ENCODE measurements at places on chromosomes 13 and 19. TPM values are rescaled to one million over a fixed set of nuclear protein-coding genes. Genes with fewer than 3 reads are reported as not detected.

ZIK1 gene
- 29.2 TPM for total RNA-seq

RDH8 gene
- not detected for total RNA-seq

KMT2B gene
- total RNA-seq: 26.4 TPM

PCDH20 gene
- total RNA-seq: 12.0 TPM

SMIM44 gene
- total RNA-seq: not detected

- no peak for DNase-seq
Observed at GRCh38 chr19:40241809-40242384, 15.4 kb upstream of the CCNP start.

- no peak for DNase-seq
Observed at GRCh38 chr13:49044008-49044407, 68.3 kb downstream of the FNDC3A start.

GRCh38 chr13:99027260-99027659, 49.4 kb upstream of the DOCK9 start:
- no peak for DNase-seq

- no peak for DNase-seq
Observed at GRCh38 chr19:32570081-32570785, 10.8 kb upstream of the PDCD5 start.

Data from thoracic aorta (tissue), 2 donors.